Activated naive CD4-positive, alpha-beta T cell (primary cell): ENCODE measurements at places on chromosomes 5 and 9.

DNA sequence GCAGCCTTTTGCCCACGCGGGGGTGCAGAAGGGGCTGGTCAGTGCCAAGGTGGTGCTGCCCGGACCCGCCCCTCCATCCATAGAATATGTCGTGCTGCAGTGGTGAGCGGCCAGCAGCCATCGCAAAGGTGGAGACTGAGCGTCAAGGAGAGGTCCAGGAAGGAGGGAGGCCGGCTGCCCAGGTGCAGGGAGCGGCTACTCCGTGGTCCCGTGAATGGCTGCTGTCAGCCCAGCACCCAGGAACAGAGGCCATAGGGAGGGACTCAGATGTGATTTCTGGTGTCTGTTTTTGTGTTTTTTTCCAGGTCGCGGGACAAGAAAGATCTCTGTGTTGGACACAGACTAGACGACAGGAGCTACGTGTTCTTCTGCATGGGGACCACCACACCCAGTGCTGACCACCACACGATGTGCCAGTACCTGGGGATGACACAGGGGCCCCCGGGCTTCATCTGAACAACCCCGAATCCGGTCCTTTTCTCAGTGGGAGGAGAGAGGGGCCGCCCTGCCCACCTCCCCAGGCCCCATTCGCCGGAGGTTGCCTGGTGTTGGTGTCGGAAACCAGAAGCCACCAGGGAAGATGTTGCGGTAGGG is 29.0 kb downstream of the PAEP start:
- no peak for DNase-seq

- no peak for DNase-seq
These were observed 50.1 kb upstream of the POU5F2 start for GRCh38 chr5:93791518-93791972.

DNA sequence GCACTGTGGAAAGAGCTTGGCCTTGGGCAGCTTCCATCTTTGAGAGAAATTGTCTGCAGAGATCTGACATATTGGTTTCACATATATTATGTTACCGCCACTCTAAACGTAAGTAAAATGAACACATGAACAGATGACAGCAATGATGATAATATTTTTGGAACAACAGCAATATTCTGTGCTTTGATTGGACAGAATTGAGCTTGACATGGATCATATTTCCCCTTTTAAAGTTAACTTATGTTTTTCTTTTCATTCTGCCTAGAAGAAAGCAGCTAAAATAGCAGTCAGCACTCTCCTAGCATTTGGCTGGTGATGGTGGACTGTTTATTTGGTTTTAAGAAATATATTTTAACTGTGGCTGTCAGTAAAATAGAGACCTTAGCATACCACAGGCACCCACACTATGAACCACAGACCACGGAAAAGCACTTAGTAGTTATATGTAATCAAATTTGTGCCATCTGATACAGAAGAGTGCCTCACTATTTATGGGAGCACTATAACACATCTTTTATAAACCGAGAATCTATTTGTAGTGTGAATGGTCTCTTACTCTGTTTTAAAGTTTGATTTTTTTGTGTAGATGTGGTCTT is 1.8 kb upstream of the CFAP95 start:
- no peak for DNase-seq

DNA sequence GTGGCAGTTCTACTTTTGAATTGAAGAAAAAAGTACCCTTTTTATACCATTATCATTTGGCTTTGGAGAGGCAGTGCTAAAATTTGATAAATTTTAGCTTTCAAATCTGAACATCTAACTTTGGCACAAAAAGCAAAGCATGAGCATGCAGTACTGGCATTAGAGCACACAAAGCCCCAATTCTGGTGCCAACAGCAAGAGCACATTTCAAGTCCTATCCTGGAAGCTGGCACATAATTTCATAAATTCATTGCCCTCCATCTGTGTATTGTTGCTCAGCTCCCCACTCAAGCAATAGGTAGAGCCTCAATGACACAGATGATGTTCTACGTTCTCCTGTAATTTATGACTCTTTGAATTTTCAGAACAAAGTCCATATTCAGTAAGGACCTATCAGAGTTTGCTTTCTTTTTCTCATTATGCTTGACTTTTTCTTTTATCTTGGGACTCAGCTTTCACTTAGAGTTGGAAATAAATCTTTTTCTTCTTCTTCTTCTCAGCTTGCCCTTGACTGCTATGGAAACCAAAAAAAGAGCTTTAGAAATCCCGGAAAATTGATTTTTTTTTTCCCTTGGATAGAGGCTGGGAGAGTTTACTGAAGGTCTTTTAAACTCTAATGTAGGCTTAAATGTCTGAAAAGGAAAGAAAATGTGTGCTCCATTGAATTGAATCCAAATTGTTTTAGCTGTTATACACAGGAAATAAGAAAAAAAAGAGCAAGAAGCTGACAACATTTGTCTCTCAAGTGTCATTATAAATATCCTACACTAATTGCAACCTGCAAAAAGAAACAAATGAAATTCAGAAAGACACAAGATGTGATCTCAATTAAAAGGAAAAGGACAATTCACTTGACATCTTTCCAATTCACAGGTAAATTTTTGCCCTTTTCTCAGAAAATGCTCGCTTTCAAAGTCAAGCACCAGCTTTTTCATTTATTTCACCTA is 380.8 kb upstream of the CDH18 start:
- no peak for DNase-seq

DNA sequence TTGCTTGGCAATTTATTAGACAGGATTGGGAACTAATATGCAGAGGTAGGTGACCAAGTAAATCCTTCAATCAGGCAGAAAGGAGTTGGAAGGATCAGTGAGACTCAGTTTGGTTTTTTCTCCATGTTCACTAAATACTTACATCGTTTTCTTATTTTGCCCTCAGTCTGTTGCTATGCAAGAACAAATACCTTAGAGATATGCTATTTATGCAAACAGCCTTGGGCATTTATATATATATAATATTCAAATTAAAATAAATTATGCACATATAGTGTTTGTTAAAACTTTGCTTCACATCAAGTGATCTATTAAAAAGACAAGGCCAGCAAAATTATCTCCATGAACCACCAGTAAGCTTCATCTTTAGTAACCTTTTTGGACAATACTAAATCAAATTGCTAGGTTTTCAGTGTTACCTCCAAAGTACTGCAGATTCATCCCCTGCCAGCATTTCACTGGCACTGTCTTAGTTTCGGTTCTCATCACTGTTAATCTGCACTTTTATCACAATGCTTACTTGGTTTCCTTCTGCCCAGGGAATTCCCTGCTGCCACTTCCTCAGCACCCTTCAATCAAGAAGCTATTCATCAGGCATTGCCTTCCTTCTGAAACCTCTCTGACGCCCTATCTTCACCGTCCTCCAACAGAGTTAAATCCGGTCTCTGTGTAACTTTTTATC is 26.0 kb upstream of the LIFR start:
- no peak for DNase-seq

- DNase-seq, result no peak
These were observed 309.3 kb upstream of the SEMA6A start for GRCh38 chr5:116883875-116884274.

DNA sequence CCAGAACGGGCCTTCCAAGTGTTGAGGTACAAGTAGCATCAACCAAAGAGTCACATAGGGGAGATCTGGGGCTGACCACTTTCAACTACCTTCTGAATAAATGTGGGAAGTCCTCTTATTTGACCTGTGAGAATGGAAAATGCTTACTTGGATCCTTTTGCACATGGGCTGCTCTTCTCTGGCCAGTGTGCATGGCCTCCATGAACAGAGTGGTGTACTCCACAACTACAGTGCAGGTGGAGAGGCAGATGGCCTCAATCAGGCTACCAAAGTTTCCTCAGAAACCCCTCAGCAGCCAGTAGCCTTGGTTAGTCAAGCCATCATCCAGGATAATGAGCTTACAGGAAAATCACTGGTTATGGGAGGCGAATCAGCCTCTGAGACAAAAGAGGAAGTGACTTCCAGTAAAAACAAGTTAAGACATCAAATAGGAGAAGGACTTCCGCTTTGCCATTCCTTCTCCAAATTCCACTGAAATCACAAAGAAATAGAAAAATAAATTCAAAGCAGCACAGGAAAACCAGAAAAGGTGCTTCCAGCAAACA is 18.3 kb upstream of the FCHO2 start:
- no peak for DNase-seq

GRCh38 chr5:124675931-124676846 is 70.2 kb downstream of the ZNF608 start:
- DNase-seq, result no peak

DNA sequence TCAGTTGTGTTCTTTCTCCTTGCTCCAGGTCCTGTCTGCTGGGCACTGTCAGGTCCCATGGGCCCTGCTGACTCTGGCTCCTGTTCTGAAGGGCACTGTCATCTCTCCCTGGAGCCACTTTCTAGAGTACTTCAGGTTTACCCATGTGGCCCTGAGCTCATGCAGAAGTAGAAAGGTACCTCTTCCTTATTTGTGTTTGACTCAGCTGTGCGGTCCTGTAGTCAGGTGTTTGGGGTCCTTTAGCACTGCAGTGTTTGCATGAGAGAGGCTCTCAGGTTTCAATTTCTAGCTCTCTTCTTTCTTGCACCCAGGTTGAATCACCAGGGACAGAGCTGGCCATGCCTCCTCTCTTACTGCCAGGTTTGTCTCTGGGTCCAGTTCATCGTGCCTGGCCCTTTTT is 71.5 kb downstream of the HSPA4 start:
- no peak for DNase-seq

DNA sequence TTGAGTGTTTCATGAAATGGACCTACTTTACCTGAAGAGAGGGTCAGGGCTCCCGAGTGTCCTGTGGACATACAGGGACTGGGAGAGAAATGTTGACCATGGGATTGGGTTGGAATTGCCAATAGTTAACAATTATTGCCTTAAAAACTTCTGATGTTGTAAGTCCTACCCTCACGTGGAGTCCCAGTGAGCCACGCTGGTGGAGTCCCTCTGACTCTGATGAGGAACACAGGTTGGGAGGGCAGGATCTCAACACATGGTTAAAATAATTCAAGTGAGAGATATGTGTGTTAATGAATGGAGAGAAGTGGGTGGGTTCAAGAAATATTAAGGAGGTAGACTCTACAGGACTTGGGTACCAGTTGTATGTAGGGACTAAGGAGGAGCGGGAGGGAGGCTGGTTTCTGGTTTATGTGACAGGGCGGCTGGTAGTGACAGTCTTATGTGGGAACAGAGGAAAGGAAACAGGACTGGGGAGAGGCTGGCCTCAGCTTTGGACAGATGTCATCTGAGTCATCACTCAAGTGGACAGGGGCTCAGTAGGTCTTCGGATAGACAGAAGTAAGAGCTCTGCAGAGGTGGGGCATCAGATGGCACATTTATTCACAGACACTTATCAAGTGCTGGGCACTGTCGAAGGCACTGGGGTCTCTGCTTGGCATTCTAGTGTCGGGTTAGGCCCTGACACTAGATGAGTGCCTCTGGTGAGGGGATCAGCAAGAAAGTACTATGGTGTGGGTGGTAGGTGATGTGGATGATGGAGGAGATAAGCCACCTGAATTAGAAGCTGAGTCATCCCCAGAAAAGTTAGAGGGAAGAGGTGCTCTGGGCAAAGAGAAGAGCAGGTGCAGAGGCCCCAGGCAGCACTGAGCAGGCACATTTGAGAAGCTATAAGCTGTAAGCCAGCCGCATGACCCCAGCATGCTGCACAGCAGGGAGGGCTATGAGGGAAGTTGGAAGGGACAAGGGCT is 27.2 kb downstream of the MAML1 start:
- DNase-seq, result no peak

DNA sequence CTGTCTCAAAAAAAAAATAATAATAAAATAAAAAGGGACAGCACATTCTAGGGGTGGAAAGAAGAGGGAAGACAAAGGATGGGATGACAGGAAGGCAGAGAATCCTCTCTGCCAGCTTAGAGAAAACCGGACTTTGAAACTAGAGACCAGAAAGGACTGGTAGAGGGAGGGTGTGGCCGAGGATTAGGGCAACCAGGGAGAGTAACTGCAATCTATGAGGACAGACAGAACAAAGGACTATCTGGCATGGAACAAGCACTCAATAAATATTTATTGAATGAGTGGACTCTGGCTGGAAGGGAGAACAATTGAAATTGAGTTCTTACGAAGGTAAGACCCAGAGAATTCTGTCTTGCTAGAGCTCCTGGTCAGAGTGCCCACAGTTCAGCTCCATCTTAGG is 2.4 kb downstream of the GBA2 start:
- DNase-seq, result no peak

GRCh38 chr5:14359069-14360043 is 216.2 kb downstream of the TRIO start:
- DNase-seq, result no peak
